ENCODE measurements at places on chromosomes 2 and 18. TPM values are rescaled to one million over a fixed set of nuclear protein-coding genes. Genes with fewer than 3 reads are reported as not detected.
A peak's percentile ranks its signal among the peaks of the same experiment; 100 is the strongest.

- no peak overlapping the region for H3K27ac ChIP-seq
- no peaks in the 10 kb centered on the region for H3K36me3 ChIP-seq
- no peak for DNase-seq
- no peak overlapping the region for H3K4me3 ChIP-seq
- H3K27me3 ChIP-seq: no peaks in the 10 kb centered on the region
These were observed 90.4 kb downstream of the MOGAT1 start for GRCh38 chr2:222761888-222762287.

GRCh38 chr18:21997207-21998143 lies 171.9 kb upstream of the GATA6 start:
- no peak overlapping the region for H3K4me3 ChIP-seq
- H3K36me3 ChIP-seq: no peaks in the 10 kb centered on the region
- DNase-seq: peak; percentile 31
- H3K27me3 ChIP-seq: no peaks in the 10 kb centered on the region
- no peak overlapping the region for H3K27ac ChIP-seq

- H3K4me3 ChIP-seq: no peak overlapping the region
- no peaks in the 10 kb centered on the region for H3K36me3 ChIP-seq
- no peaks in the 10 kb centered on the region for H3K4me1 ChIP-seq
- H3K27ac ChIP-seq: no peak overlapping the region
- DNase-seq: no peak
These were observed 120.8 kb upstream of the CAB39 start for GRCh38 chr2:230591850-230592249.

- H3K4me3 ChIP-seq: no peak overlapping the region
- no peaks in the 10 kb centered on the region for H3K27me3 ChIP-seq
- peak overlapping the region; percentile 61 for H3K27ac ChIP-seq
- DNase-seq: no peak
- no peaks in the 10 kb centered on the region for H3K36me3 ChIP-seq
These were observed 32.8 kb downstream of the CCDC93 start for GRCh38 chr2:117980783-117981676.

FSIP2 gene
- polyA plus RNA-seq: 0.07 TPM

EFEMP1 gene
- polyA plus RNA-seq: 130 TPM
